ENCODE measurements at places on chromosomes 12 and 14. TPM values are rescaled to one million over a fixed set of nuclear protein-coding genes. Genes with fewer than 3 reads are reported as not detected.

Gene CHMP4A
- 70.4 TPM for polyA plus RNA-seq

Gene SLC6A13
- polyA plus RNA-seq: 0.46 TPM

DNA sequence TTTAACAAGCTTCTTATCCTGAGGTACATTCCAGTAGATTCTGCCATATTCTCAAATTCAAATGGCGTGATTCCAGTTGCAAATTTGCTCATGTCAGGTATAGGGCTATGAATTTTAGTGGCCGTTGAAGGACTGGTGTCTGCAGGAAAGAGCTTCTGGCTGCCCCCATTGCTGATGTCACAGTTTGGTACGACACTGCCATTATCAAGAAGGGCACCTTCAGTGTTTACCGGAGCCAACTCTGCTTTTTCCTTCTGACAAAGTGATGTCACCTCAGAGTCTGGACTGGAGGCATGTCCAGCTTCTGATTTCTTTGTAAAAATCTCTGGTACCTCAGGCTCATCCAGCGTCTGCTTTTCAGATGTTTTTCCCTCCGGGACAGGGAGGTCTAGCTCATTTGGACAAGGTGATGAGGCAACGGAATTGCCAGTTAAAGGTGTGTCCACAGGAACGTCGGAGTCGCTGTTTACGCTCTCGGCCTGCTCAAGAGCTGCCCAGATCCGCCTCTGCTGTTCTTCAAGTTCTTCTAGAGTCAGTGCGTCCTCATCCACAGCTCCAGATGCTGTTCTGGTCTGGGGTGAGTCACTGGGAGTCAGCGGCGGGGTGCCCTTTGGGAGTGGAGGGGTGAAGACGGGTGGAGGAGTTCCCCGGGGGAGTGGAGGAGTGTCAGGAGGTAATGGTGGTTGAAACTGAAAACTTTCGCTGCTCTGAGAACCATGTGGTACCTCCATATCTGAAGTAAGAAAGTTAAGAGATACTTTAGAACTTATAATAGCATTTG is 27.0 kb downstream of the ZCCHC8 start:
- peaks cover 34% of the 10 kb centered on the region for H3K36me3 ChIP-seq
- no peak overlapping the region for H3K4me3 ChIP-seq
- DNase-seq: no peak
- no peaks in the 10 kb centered on the region for H3K4me1 ChIP-seq
- no peaks in the 10 kb centered on the region for H3K27me3 ChIP-seq

DNA sequence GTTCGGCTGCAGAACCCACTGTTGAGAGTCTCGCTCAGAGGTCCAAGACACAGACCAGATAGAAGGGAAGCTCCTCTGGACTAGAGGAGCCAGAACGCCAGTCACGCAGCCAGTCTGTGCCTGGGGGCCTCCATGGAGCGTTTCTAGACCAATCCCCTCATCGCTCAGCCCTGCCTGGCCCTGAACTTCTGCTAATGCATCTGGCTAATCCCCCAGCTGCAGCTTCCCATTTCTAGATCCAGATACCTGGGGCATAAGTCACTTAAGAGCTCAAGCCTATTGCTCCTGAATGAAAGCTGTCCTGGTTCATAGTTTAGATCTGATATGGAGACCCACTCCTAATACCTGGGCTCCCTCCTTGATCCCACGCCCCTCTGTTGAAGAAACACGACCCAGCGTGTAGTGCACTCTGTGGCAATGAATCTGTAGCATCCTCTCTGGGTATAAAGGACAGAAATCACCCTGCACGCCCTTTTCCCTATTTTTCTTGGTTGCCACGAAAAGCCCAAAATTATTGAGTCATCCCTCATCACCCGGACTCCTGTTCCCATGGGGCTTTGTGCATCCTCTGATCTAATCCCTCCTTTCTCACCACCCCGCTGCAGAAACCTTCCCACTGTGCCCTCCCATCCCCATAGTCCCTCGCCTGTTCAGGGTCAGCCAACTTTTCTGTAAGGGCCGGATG is 341.6 kb upstream of the FKBP4 start:
- peaks cover 5% of the 10 kb centered on the region for H3K36me3 ChIP-seq
- H3K27ac ChIP-seq: no peak overlapping the region
- H3K27me3 ChIP-seq: no peaks in the 10 kb centered on the region
- DNase-seq: no peak

DNA sequence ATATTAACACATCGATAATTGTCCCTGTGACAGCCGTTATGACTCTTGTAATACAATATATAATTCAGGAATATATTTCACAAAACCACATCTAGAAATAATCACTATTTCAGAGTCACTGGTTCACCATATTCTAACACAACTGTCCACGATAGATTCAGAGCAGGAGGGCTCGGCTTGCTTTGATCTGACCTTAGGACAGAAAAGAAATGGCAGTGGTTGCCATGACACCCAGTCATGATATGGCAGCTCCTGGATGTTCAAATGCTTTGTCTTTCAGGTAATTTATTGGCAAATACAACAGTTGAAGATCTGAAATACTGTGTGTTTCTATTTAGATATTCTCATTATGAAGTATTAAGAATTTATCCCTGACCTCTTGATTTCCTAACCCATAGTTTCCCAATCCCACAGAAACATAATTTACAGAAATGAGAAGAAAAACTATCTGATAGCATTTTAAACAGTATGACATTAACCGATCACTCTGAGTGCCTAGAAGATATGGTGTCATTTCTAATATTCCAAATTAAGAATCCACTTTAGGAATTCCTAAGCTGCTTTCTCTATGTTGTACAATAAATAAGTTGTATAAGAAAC is 116.4 kb downstream of the EPS8 start:
- no peaks in the 10 kb centered on the region for H3K36me3 ChIP-seq
- DNase-seq: no peak
- peaks cover 1% of the 10 kb centered on the region for H3K4me1 ChIP-seq
- no peak overlapping the region for H3K27ac ChIP-seq
- no peak overlapping the region for H3K4me3 ChIP-seq
